ENCODE measurements at places on chromosomes 4 and X.

GRCh38 chr4:56129431-56129861 lies 180.7 kb downstream of the CEP135 start:
- DNase-seq, result no peak

DNA sequence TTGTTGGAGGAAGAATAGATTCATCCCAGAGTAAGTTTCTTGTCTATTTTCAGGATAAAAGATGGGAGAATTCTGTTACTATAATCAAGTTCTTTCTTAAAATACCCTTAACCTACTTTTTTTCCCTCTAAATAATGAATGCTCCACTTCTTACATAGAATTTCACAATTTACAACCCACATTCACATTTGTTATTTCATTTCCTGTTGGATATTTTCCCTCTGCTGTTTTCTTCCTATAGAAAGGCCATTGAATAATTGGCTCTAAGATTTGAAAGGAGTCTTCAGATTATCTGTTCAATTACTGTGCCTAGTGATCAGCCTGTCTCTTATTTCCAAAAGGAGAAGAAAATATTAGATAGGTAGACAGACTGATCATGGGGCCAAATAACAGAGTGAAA lies 79.7 kb downstream of the CPE start:
- no peak for DNase-seq

- no peak for DNase-seq
These were observed 30.9 kb downstream of the FAM9B start for GRCh38 chrX:9003041-9003440.

DNA sequence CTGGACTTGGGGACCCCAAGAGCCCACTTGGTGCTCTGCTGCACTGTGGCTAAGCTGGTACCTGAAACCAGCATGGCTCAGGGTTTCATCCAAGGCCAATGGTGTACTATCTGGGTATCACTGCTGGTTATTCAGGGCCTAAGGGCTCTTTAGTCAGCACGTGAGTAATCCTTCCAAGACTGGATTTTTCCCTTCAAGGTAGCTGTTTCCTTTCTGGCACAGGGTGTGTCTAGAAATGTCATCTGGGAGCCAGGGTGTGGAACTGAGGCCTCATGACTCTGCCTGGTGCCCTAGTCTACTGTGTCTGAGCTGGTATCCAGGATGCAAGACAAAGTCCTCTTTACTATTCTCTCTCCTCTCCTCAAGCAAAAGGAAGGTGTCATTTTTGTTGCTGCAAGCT lies 99.0 kb upstream of the QRFPR start:
- DNase-seq, result no peak

DNA sequence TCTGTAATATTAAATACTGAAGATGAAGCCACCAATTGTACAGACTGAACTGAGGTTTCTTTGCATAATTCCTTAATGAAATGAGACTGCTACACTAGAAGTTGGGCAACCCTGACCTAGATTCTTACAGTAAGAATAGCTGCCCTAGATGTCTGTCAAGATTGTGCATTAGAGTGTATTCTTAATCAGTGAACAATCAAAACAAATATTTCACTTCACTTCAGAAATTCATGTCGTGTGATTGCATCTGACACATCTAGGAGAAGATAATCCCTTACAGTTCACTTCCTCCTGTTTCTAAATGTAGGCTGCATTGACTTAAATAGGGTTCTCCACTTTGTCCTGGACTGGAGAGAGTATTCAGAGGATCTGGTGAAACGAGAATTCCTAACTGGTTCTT lies 283.1 kb downstream of the HNRNPD start:
- no peak for DNase-seq

DNA sequence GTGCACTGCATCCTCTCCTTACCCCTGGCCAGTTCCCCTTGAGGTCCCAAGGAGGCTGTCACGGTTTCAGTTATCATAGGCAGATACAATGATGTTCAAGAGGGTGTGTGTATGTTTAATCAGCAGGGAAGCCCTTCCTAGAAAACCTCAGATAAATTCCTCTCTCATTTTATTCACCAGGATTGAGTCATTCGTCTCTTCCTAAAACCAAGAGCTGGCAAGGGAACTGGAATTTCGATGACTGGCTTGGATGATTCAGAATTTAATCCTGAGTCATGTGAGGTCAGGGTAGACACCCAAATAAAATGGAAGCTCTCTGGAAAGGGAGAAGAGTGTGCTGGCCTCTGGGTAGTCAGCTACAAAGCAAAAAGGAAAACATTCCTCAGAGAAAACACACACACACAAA lies 106.2 kb upstream of the RAPGEF2 start:
- DNase-seq, result no peak

DNA sequence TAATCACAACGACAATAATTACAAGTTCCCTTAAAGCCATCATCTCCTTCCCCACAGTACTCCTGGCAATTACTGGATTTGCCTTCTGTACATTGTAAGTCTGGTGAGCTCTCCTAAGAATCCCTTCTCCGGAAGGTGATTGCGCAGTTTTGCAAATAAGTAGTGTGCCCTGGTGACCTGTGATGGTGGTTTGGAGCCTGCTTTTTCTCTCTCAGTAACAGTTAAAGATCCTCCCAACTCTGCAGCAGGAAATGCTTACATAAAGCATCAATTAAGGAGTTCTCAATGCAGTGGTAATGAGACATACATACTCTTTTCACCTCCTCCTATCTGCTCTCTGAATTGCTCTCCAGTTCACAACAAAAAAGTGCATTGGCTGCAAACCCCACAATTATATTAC lies 159.7 kb downstream of the SH2D1A start:
- DNase-seq, result no peak

DNA sequence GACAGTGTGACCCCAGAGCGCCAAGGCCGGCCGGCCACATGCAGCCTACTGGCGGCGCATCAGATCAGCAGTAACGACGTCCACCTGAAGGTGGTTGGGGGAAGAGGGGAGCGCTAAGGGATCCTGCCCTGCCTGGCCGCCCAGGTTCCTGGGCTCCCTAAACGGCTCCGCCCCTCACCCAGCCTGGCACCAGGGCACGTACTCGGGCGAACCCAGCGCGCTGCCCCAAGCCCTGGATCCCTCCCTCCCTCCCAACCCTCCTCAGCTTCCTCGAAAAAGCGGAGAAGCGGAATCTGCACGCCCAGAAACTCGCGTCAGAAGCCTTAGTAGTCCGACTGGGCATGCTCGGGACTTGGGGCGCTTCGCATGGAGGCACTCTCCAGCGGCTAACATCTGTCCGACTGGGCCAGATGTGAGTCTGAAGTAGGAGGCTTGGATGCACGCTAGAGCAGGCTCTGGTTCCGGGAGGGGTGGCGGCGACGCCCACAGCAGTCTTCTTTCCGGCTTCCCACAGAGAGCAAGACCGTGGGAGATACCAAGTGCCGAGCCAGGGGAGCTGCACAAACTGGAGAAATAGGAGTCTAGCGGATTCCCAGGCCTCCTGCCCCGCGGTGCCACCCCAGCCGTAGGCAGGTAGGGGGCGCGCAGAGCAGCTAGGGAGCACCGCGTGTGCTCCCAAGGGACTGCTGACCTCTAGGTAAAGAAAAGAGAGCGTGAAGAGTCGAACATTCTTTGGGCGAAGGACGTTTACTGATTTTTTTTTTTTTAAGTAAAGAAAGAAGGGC lies 114.3 kb upstream of the TEX13C start:
- DNase-seq, result no peak

- DNase-seq, result no peak
These were observed 156.6 kb upstream of the FTHL17 start for GRCh38 chrX:31228415-31228832.

GRCh38 chr4:56684320-56685050 lies 3.4 kb upstream of the HOPX start:
- no peak for DNase-seq

GRCh38 chr4:113700602-113701150 lies 60.9 kb downstream of the CAMK2D start:
- no peak for DNase-seq

- peak; percentile 66 for DNase-seq
These were observed 423 bp downstream of the RPL39 start for GRCh38 chrX:119790977-119791436.

DNA sequence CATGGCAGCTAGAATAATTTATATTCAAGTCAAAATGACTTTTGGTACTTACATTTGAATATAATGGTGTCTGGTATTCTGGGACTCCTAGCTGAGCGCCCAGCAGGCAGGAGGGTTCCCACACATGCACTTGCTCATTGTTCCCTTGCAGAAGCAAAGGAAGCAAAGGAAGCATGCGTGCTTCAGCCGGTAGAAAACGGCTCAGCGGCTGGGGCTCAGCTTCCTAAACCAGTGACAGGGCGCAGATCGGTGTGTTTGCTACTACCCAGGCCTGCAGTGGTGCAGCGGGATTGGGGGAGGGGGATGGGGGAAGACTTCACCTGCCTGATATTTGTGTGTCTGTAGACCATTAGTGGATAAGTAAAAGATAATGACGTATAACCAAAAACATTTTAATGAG lies 978.3 kb upstream of the TENM3 start:
- DNase-seq, result no peak

- no peak for DNase-seq
These were observed 25.5 kb downstream of the VEGFC start for GRCh38 chr4:176767183-176767582.

- no peak for DNase-seq
These were observed 66.0 kb downstream of the FBXO8 start for GRCh38 chr4:174217273-174218126.

- no peak for DNase-seq
These were observed 34.6 kb upstream of the WDR1 start for GRCh38 chr4:10151182-10151581.

Data from CD4-positive, alpha-beta T cell treated with Interleukin-15 for 4 hours (primary cell).